Neuronal stem cell (in vitro differentiated cells): ENCODE measurements at places on chromosomes 6 and 20.

GRCh38 chr6:157879034-157879872 is 56.2 kb downstream of the SNX9 start:
- DNase-seq, result no peak
- H3K4me3 ChIP-seq, result no peak overlapping the region
- no peaks in the 10 kb centered on the region for H3K27me3 ChIP-seq
- H3K4me1 ChIP-seq, result peaks cover 8% of the 10 kb centered on the region
- peaks cover 10% of the 10 kb centered on the region for H3K36me3 ChIP-seq

DNA sequence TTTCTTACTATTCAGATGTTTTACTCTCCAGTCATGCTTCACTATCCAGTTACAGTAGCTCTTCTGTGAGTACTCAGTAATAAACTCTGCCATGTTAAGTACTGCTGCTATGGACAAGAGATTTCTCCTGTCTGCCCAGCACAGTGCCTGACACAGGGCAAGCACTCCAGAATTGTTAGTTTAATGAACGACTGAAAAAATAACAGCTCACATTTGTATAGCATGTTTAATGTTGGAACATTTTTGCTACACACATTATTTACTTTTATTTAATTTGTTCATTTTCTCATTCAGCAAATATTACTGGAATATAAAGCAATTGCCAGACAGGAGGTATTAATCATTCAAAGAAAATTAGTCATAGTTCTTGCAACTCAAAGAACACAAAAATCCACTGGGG is 142.6 kb upstream of the HMGN3 start:
- H3K4me3 ChIP-seq, result no peak overlapping the region
- no peaks in the 10 kb centered on the region for H3K27me3 ChIP-seq
- peaks cover 6% of the 10 kb centered on the region for H3K4me1 ChIP-seq
- DNase-seq, result no peak
- no peak overlapping the region for H3K27ac ChIP-seq
- no peaks in the 10 kb centered on the region for H3K36me3 ChIP-seq

DNA sequence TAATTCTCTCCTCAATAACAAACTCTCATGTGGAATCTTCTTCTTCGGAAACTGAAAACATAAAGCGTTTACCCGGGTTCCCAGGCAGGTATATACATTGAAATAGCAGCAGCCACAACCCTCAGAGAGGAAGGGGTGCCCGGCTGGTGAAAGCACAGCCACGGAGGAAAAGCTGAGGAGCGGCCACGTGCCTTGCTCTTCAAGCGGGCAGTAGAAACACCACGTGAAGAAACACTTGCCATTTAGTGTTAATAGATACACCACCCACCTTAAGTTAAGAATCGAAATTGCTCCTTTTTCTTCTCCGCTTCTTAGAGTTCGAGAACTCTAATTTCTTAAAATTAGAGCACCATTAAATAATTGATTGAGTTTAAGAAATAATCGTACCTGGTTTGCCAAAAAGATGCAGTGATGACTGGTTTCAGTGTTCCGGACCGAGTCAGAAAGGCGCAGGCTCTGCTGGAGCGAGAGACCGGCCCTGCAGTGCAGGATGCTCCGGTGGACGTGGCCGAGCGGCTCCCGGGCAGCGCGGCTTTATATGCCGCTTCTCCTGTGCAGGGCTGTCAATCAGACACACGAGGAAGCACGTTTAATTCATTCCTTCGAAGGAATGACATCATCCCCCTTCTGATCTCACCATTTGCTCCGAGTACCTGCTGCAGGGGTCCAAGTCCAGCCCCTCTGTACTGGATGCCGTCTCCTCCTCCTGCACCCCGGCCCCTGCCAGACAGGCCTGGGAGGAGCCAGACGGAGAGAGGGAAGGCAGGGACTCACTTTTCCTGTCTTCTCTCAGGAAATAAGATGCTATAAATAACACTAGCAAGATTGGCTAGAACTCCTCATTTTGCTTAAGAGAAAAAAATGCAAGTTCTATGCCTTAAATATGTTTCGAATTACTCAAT is at the start of gene THBS2:
Gene THBS2 (minus strand): TSS at position 510 of the 902 bp plus-strand sequence. CDS start 3,062 bp downstream, outside the sequence.
- no peaks in the 10 kb centered on the region for H3K36me3 ChIP-seq
- H3K27me3 ChIP-seq, result peaks cover 56% of the 10 kb centered on the region
- H3K27ac ChIP-seq, result no peak within 1 kb of the TSS
- peak within 1 kb of the TSS; percentile 3 for H3K4me3 ChIP-seq

GRCh38 chr6:4446982-4447381 is 311.6 kb upstream of the ECI2 start:
- no peaks in the 10 kb centered on the region for H3K4me1 ChIP-seq
- no peaks in the 10 kb centered on the region for H3K36me3 ChIP-seq
- H3K4me3 ChIP-seq, result no peak overlapping the region
- no peak for DNase-seq
- H3K27me3 ChIP-seq, result no peaks in the 10 kb centered on the region

GRCh38 chr6:147726342-147726741 is 217.9 kb downstream of the SAMD5 start:
- no peaks in the 10 kb centered on the region for H3K36me3 ChIP-seq
- no peak overlapping the region for H3K4me3 ChIP-seq
- H3K27ac ChIP-seq, result no peak overlapping the region
- no peak for DNase-seq

DNA sequence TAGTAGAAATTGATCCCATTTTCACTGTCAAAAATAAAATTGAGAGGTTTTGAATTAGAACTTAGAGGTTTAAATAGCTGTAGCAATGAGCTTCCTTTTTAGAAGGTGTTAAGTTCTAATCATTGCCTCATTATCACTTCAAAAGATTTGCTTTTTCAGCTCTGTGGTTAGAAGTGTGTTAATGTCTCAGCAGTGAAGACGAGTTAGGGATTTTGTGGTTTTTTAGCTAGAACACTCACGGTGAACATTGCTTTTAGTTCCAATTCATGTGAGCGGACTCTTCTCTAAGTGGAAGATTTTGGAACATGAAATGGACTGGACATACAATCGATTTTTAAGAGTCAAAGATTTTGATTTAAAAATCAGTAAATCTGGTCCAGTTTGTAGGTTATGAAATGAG is 12.7 kb upstream of the IFNGR1 start:
- H3K4me3 ChIP-seq, result no peak overlapping the region
- H3K27ac ChIP-seq, result no peak overlapping the region
- H3K4me1 ChIP-seq, result no peaks in the 10 kb centered on the region
- no peaks in the 10 kb centered on the region for H3K36me3 ChIP-seq

DNA sequence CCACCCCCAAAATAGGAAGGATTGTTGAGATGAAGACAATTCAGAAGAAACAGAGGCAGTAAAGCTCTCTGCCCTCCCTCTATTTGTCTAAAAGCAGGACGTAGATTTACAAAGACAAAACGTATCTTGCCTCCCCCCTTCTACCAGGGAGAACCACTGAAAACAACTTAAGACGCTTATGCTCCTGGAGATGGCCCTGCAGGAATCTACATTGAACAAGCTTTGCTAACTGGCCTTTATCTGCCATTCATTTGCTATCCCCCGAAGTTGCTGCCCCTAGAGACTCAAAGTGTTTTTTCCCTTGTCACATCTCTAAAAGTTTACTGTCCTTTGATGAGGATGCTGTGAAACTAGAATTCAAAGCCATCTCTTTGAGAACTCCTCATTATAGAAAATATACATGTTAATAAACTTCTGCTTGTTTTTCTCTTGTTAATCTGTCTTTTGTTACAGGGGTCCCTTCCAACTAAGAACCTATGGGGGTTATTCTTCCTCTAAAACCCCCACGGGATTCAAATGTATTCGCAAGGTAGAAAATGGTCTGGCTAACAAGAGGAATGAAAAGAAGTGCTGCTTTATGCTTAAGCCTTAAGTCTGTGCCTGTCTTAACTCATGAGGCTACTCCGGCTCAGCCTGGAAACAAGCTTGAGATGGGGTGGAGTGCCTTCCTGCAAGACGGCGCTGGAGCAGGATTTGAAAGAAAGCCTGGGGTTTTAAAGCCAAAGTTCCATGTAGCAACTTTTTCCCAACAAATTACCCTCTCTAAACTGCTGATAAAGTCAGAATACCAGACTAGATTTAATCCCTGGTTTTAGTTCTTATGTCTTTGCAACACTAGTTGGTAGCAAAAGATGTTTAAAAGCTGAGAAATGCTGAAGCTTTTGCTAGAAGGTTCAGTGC is 88.0 kb downstream of the CLIC5 start:
- no peaks in the 10 kb centered on the region for H3K36me3 ChIP-seq
- no peaks in the 10 kb centered on the region for H3K4me1 ChIP-seq
- peak; percentile 18 for DNase-seq
- no peaks in the 10 kb centered on the region for H3K27me3 ChIP-seq
